Activated CD4-positive, CD25-positive, alpha-beta regulatory T cell (primary cell): ENCODE measurements at places on chromosomes 7 and 10.

GRCh38 chr10:77457266-77457665, 180.3 kb downstream of the KCNMA1 start:
- DNase-seq = no peak

GRCh38 chr7:106679153-106679931, 18.4 kb upstream of the CCDC71L start:
- no peak for DNase-seq

DNA sequence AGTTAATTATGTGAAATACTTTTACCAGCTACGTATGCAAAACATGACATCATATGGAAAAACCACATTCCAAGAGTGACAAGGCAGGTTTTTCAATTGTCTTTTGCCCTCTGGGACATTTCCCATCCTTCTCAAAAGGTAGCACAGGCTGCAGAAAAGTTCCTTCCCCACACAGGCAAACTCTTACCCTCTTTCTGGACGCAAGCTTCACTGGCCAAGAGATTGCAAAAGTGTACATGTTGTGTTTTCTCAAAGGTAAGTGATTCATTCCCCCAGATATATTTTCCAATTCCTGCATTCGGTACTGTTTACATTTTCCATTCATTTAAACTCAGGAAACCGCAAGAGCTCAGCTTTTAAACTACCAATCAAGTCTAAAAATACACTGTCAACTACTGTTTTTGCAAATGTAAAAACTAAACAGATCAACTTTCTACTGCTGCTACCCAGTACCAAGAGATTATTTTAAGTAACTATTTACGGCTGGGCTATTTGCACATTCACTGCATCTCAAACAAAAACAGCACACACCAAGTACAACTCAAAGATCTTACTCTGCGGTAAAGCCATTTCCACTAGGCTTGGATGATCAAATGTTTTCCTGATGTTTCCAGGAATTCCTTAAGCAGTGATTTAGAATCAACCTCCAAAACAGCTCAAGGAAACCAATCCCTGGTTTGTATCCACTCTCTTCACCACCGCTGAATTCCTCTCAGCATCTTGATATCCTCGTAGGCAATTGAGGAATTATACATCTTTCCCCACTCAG, 233.6 kb upstream of the CCDC6 start:
- no peak for DNase-seq

- no peak for DNase-seq
Measured at GRCh38 chr7:24427048-24427447, 143.1 kb downstream of the NPY start.

DNA sequence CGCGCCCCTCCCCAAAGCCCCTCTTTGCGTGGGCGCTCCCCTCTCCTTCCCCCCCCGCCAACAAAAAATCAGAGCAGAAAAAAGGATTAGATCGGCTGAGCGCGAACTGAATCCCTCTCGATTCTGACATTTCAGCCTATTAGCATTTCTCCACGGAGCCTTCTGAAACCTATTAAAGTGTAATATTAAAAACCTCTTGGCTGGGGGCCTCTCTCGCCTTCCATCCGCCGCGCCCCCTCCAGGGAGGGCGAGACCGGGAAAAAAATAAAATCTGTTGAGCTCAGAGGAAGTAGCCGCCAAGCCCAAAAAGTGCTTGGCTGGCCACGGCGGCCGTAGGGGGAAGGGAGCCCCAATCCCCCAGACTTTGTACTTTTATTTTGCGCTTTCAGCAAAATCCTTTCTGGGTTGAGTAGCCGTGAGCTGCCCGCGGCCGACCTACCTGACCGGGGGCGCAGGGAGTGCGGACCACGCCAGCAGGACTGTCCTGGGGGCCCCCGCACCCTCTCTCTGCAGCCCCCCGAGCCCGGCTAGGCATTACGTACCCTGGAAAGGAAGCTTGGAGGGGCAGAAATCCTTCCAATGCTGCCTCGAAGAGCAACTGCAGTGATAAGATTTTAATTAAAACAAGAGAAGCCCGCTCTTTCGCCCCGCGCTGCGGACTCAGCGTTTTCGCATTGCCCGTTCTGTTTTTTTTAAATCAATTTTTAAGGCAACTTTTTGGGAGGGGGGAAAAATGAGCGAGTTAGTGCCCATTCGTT, 1.3 kb upstream of the TNRC18 start:
- DNase-seq = no peak

DNA sequence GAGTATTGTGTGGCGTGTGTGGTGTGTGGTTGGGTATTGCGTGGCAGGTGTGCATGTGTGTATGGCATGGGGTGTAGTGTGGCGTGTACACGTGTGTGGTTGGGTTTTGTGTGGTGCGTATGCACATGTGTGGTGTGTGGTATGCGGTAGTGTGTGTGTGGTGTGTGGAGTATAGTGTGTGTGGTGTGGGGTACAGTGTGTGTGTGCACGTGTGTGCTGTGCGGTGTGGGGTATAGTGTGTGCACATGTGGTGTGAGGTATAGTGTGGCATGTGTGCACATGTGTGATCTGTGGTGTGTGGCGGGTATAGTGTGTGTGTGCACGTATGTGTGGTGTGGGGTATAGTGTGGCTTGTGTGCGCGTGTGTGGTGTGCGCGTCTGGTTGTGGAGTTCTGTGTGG, 20.9 kb upstream of the UTF1 start:
- no peak for DNase-seq

- no peak for DNase-seq
Measured at GRCh38 chr10:35300063-35300699, 36.1 kb upstream of the CCNY start.
